ENCODE measurements at places on chromosomes 11 and 22.

DNA sequence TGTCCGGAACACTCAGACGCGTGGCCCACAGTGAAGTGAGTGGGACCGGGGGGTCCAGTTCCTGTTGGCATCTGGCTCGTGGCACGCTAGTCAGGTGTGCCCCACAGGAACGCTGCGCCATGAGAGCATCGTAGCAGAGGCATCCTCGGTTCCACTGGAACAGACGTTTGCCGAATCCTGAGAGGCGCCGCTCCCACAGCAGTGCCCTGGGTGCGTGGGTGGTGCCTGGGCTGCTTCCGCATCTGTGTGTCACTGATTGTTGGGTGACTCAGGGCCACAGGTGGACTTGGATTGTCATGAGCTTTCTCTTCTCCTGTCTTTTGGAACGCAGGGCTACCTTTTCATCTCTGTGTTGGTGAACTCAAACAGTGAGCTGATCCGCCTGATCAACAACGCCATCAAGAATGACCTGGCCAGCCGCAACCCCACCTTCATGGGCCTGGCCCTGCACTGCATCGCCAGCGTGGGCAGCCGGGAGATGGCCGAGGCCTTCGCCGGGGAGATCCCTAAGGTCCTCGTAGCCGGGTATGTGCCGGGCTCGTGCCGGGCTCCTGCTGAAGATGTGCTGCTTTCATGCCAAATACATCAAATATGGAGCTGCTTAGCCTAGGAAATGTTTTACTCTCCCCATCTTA, 46.2 kb downstream of the AP2A2 start:
- no peaks in the 10 kb centered on the region for H3K27me3 ChIP-seq
- DNase-seq = no peak
- no peak overlapping the region for H3K4me3 ChIP-seq
- no peaks in the 10 kb centered on the region for H3K4me1 ChIP-seq
- H3K27ac ChIP-seq = no peak overlapping the region

DNA sequence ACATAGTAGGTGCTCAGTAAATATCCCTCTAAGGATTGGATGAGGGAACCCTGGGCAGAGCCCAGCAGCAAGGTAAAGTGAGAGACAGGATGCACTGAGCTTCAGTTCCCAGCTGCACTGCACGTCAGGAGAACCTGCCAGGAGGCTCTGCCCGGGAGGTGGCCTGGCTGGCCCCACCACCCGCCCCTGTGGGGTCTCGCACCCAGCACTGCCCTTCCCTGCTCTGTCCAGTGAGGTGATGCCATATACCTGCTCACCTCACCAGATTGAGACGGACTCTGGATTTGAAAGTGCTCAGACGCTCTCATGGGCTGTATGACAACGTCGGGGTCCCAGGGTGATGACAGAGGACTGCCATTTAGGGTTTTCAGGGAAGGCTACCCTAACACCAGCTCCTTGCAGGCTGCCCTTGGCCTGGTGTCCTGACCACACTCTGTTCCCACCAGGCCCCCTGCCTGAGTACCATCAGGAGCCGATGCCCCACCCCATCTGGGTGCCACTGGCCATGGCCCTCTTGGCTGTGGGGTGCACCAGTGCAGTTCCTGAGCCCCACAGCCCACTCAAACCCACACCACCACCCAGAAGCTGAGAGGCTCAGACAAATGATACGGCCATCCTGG, 61.7 kb upstream of the FGF3 start:
- H3K4me1 ChIP-seq = peaks cover 8% of the 10 kb centered on the region
- no peak overlapping the region for H3K27ac ChIP-seq
- no peaks in the 10 kb centered on the region for H3K27me3 ChIP-seq
- H3K36me3 ChIP-seq = no peaks in the 10 kb centered on the region

- H3K27me3 ChIP-seq = no peaks in the 10 kb centered on the region
- H3K36me3 ChIP-seq = no peaks in the 10 kb centered on the region
- peaks cover 3% of the 10 kb centered on the region for H3K4me1 ChIP-seq
- no peak overlapping the region for H3K4me3 ChIP-seq
- no peak overlapping the region for H3K27ac ChIP-seq
- no peak for DNase-seq
Measured at GRCh38 chr11:12439615-12440014, 62.2 kb downstream of the PARVA start.

DNA sequence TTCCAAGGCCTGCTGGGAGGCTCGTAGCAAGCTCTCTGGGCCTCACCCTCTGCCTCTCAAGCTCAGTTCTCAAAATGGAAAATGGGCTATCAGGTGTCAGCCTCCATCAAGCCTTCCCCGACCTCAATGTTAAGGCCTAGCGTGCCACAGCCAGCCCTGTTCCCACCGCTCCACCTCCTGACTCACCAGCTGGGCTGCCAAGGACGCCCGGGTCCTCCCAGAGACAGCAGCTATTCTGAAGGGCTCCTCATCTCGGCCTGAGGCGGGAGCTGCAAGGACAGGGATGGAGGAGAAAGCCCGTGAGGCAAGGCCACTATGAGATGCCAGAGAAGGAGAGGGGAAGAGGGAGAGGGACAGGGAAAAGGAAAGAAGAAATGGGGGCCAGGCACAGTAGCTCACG, 19.9 kb downstream of the ARAP1 start:
- H3K4me3 ChIP-seq = no peak overlapping the region
- H3K27me3 ChIP-seq = no peaks in the 10 kb centered on the region
- no peaks in the 10 kb centered on the region for H3K36me3 ChIP-seq
- H3K27ac ChIP-seq = no peak overlapping the region
- DNase-seq = no peak

DNA sequence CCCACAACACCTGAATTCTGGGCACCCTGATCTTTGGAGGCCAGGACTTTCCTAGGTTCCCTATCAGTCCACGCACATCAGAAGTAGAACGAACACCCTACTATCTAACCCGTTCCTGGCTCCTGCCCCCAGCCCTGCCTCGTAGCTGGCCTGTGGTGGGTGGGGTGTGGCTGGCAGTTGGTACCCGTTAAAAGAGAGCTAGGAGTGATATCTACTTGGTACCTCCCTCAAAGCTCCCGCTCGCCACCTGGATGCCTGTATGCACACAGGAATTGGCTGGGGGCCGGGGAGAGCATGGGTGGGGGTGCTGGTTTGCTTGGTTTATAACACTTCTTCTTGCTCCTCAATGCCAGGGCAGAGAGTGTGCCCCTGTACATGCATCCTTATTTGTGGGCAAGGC, 14.0 kb upstream of the NECTIN1 start:
- H3K27me3 ChIP-seq = peaks cover 22% of the 10 kb centered on the region
- no peak for DNase-seq
- H3K4me1 ChIP-seq = peaks cover 4% of the 10 kb centered on the region
- H3K36me3 ChIP-seq = no peaks in the 10 kb centered on the region
- H3K27ac ChIP-seq = no peak overlapping the region
- H3K4me3 ChIP-seq = peak overlapping the region; percentile 43

- DNase-seq = no peak
- H3K27me3 ChIP-seq = no peaks in the 10 kb centered on the region
- no peak overlapping the region for H3K4me3 ChIP-seq
- no peaks in the 10 kb centered on the region for H3K4me1 ChIP-seq
Measured at GRCh38 chr22:47063071-47063509, 300.6 kb downstream of the TBC1D22A start.

DNA sequence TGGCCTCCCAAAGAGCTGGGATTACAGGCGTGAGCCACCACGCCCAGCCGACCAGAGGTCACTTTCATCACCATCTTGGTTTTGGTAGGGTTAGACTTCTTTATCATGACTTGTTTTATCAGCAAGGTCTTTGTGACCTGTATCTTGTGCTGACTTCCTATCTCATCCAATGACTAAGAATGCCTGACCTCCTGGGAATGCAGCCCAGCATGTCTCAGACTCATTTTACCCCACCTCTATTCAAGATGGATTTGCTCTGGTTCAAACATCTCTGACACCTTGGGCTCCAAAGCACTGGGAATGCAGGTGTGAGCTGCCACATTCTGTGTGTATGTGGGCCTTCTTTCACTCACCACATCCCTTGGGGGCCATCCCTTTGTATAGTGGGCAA, 5.1 kb upstream of the TALDO1 start:
- DNase-seq = no peak
- no peak overlapping the region for H3K4me3 ChIP-seq
- no peaks in the 10 kb centered on the region for H3K27me3 ChIP-seq
- H3K36me3 ChIP-seq = no peaks in the 10 kb centered on the region
- peaks cover 9% of the 10 kb centered on the region for H3K4me1 ChIP-seq

- peaks cover 15% of the 10 kb centered on the region for H3K36me3 ChIP-seq
- DNase-seq = no peak
- no peak overlapping the region for H3K4me3 ChIP-seq
- no peak overlapping the region for H3K27ac ChIP-seq
- H3K27me3 ChIP-seq = no peaks in the 10 kb centered on the region
Measured at GRCh38 chr11:129929721-129930120, 34.3 kb upstream of the NFRKB start.

- H3K4me1 ChIP-seq = peaks cover 4% of the 10 kb centered on the region
- no peak overlapping the region for H3K27ac ChIP-seq
- DNase-seq = no peak
- H3K4me3 ChIP-seq = no peak overlapping the region
- H3K27me3 ChIP-seq = peaks cover 44% of the 10 kb centered on the region
Measured at GRCh38 chr11:46331282-46331984, 15.8 kb upstream of the DGKZ start.

- DNase-seq = no peak
- no peak overlapping the region for H3K27ac ChIP-seq
- no peak overlapping the region for H3K4me3 ChIP-seq
Measured at GRCh38 chr22:48800886-48801607, 1026.6 kb downstream of the BRD1 start.

- H3K4me3 ChIP-seq = no peak overlapping the region
- H3K4me1 ChIP-seq = no peaks in the 10 kb centered on the region
- no peaks in the 10 kb centered on the region for H3K27me3 ChIP-seq
- no peak for DNase-seq
- no peak overlapping the region for H3K27ac ChIP-seq
Measured at GRCh38 chr11:76269661-76270261, 63.5 kb upstream of the WNT11 start.

DNA sequence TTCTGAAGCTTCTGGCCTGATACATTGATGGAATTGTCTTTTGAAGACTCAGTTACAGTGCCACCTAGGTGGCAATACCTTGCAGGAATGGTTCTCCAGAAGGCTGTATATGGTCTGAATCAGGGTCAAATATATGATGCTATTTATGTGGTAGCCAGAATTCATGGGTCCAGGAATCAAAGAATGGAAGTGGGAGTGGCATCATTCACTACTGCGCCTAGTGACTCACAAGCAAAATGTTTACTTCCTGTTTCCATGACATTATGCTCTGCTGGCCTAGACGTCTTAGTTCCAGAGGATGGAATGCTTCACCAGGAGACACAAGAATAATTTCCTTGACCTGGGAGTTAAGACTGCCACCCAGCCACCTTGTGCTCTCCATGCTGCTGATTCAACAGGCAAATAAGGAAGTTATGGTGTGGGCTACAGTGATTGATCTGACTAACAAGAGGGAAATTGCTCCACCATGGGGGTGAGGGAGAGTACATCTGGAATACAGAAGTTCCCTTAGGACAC, 491.8 kb downstream of the ETS1 start:
- H3K27me3 ChIP-seq = no peaks in the 10 kb centered on the region
- DNase-seq = no peak
- H3K4me3 ChIP-seq = no peak overlapping the region
- H3K4me1 ChIP-seq = no peaks in the 10 kb centered on the region
- H3K27ac ChIP-seq = no peak overlapping the region

- no peaks in the 10 kb centered on the region for H3K4me1 ChIP-seq
- no peak for DNase-seq
- no peaks in the 10 kb centered on the region for H3K27me3 ChIP-seq
- no peak overlapping the region for H3K27ac ChIP-seq
- peaks cover 39% of the 10 kb centered on the region for H3K36me3 ChIP-seq
Measured at GRCh38 chr11:8691601-8692000, 9.0 kb downstream of the RPL27A start.

DNA sequence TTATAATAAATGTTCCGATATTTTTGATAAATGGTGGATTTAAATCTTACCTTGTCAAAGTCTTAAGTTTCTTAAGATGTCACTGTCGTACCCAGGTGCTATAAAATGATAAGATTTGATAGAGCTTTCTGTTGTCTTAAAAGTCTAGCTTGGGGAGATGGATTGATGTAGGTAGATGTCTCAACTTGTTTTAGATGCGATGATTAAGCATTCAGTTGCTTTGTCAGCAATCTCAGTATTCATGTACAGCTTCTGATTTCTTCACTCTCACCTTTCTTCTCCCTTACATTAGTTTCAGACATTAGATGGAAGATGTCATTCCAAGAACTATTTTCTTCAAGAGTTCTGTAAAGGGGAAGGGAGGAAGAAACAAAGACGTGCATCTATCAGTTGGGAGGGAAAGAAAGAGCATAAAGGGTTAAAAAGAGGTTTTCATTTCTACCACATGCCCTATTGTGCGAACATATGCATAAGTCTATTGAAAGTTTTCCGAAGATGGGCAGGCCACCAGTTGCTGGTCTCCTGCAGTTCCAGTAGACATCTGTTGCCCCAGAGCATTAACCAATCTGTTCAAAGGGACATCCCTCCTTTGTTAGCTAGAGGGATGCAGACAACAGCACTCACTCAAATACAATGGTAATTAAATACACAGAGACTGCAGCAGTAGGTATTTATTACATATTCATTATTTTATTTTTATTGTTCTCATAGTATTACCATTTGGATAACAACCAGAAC, 38.4 kb downstream of the ZC3H12C start:
- no peak overlapping the region for H3K27ac ChIP-seq
- no peak for DNase-seq
- H3K27me3 ChIP-seq = no peaks in the 10 kb centered on the region

DNA sequence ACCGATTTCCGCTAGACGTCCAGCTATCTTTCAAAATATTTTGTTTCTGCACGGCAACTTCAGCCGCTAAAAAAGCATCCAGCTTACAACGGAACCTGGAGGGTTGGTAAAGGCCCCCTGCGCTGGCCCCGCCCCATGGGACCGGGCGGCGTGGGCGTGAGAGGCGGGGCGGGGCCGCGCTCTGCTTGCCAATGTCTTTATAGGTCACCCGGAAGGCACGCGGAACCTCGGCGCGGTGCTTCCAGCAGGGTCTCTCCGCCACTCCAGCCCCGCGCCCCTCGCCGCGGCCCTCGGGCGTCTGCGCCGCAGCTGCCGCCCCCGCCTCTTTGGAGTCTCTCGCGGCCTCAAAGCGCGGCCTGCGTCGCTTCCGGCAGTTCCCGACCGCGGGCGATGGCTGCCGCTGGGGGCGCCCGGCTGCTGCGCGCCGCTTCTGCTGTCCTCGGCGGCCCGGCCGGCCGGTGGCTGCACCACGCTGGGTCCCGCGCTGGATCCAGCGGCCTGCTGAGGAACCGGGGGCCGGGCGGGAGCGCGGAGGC, at the start of gene FDX1:
Gene FDX1 (plus strand): TSS at position 218 of the 536 bp plus-strand sequence. CDS start 173 bp downstream, at position 391.
- peak within 1 kb of the TSS; percentile 75 for H3K27ac ChIP-seq
- no peaks in the 10 kb centered on the region for H3K27me3 ChIP-seq
- H3K4me1 ChIP-seq = no peaks in the 10 kb centered on the region
- peak; percentile 50 for DNase-seq

- H3K27me3 ChIP-seq = no peaks in the 10 kb centered on the region
- DNase-seq = no peak
- H3K4me1 ChIP-seq = no peaks in the 10 kb centered on the region
- no peak overlapping the region for H3K4me3 ChIP-seq
- H3K36me3 ChIP-seq = no peaks in the 10 kb centered on the region
Measured at GRCh38 chr22:36942556-36942955, 29.1 kb downstream of the CSF2RB start.

GRCh38 chr22:46047226-46047625, 70.3 kb upstream of the WNT7B start:
- H3K27me3 ChIP-seq = peaks cover 28% of the 10 kb centered on the region
- no peak for DNase-seq
- H3K27ac ChIP-seq = no peak overlapping the region
